Activated CD4-positive, alpha-beta memory T cell treated with anti-CD3 and anti-CD28 coated beads for 36 hours (primary cell): ENCODE measurements at places on chromosomes 3 and 15. TPM values are rescaled to one million over a fixed set of nuclear protein-coding genes. Genes with fewer than 3 reads are reported as not detected.

DNA sequence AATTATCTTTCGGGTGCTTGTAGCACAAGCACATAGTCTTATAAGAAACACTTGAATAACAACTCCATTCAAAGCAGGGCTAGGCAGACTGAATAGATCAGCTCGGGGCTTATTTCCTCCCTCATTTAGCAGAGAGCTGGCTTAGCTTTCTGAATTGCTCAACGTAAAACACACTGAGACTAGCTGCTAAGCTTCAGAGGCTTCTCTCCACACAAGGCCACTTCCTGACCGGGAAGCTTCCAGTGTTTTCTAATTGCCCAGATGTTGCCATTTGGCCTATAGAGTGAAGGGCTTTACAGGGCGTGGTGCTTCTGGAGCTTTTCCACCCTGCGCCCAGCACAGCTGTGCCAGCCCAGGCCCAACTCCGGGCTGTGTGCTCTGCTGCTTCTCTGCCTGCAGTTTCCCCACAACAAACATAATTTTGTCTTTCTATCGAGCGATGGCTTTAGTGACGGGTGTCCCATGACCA lies 16.6 kb downstream of the FAM240A start:
- DNase-seq, result no peak

GRCh38 chr3:105228696-105229095 lies 138.0 kb upstream of the ALCAM start:
- DNase-seq, result no peak

IL17RC gene
- 0.46 TPM for total RNA-seq

GRCh38 chr15:40747685-40748631 lies 7.1 kb downstream of the RMDN3 start:
- no peak for DNase-seq

WDR93 gene
- total RNA-seq, result not detected

DNA sequence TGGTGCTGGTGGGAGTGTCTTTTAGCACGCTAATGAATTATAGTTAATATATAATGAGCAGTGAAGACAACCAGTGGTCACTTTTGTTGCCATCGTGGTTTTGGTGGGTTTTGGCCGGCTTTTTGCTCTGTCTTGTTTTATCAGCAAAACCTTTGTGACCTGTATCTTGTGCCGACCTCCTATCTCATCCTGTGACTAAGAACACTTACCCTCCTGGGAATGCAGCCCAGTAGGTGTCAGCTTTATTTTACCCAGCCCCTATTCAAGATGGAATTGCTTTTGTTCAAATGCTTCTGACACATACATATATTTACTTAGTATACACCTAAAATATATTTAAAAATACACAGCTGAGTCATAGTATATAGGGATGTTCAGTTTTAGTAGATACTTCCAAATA lies 770.3 kb downstream of the PDCD6IP start:
- no peak for DNase-seq

NR1I2 gene
- 0.39 TPM for total RNA-seq

SLC28A2 gene
- not detected for total RNA-seq

- no peak for DNase-seq
Observed at GRCh38 chr3:14323401-14324223, 78.8 kb upstream of the SLC6A6 start.

CIB2 gene
- 2.2 TPM for total RNA-seq

TJP1 gene
- not detected for total RNA-seq

ADIPOQ gene
- not detected for total RNA-seq

DNA sequence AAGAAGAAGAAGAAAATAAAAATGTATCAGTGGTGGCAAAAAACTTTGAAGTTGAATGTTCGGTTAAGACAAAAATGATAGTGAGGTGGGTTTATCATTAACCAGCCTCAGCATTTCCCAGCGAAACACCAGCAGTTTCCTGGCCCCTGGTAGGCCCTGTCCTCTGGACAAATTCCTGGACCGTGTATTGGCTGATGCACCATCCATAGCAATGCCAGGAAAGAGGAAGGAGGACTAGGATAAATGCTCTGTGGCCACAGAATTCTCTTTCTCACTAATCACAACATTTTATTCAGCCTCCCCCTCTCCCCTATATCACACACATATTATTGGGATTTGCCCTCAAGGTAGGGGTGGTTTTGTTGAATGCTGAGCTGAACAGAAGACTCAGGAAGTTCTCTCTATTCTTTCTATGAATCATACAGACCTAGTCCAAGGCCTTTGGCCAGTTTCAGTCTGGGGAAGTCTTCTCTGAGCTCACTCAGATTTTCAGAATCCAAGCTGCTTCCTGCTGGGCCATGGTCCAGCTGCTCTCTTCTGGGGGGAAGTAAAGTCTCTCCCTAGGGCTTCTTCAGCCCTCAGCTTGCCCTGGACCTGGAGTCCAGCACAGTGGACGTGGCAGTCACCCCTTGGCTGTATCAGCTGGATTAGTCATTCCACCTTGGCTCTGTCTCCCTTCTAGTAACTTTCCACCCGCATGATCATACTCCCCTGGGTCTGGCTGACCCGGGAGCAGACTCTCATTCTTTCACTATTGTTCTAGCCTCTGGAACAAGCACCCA lies 27.6 kb downstream of the SLC28A1 start:
- no peak for DNase-seq

- DNase-seq, result no peak
Observed at GRCh38 chr15:70609889-70610288, 153.5 kb downstream of the UACA start.

C2CD4A gene
- total RNA-seq, result 2.6 TPM

- no peak for DNase-seq
Observed at GRCh38 chr15:57403566-57404325, 27.4 kb downstream of the CGNL1 start.

DNA sequence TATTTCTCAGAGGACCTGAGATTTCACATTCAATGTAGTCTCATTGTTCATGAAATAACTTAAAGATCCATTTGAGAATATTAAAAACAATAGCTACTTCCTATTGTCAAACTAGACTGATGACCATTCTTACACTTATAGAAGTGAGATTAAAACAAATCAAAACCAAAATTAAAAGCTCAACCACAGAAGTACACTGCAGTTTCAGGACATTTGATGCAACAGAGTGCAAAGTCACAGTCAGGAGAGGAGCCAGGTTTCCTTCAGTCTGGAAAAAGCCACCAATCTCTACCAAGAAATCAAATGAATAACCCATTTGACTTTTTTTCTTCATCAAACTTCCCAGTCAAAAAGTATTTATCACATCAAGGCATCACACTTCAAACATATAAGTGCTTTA lies 5.5 kb downstream of the CCPG1 start:
- no peak for DNase-seq

GRCh38 chr15:35445891-35446290 lies 100.1 kb downstream of the DPH6 start:
- DNase-seq, result no peak

HCN4 gene
- total RNA-seq, result not detected

EXD1 gene
- not detected for total RNA-seq

GRCh38 chr3:152842413-152842812 lies 7.5 kb downstream of the P2RY1 start:
- no peak for DNase-seq
